ENCODE measurements at places on chromosomes 13 and 19.

DNA sequence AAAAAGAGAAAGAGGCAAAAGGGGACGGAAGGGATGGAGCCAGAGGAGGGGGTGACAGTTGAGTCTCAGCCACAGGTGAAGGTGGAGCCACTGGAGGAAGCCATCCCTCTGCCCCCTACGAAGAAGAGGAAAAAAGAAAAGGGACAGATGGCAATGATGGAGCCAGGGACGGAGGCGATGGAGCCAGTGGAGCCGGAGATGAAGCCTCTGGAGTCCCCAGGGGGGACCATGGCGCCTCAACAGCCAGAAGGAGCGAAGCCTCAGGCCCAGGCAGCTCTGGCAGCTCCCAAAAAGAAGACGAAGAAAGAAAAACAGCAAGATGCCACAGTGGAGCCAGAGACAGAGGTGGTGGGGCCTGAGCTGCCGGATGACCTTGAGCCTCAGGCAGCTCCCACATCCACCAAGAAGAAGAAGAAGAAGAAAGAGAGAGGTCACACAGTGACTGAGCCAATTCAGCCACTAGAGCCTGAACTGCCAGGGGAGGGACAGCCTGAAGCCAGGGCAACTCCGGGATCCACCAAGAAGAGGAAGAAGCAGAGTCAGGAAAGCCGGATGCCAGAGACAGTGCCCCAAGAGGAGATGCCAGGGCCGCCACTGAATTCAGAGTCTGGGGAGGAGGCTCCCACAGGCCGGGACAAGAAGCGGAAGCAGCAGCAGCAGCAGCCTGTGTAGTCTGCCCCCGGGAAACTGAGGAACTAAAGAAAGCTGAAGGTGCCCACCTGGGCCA, 2.5 kb downstream of the POLR1G start:
- DNase-seq: no peak

DNA sequence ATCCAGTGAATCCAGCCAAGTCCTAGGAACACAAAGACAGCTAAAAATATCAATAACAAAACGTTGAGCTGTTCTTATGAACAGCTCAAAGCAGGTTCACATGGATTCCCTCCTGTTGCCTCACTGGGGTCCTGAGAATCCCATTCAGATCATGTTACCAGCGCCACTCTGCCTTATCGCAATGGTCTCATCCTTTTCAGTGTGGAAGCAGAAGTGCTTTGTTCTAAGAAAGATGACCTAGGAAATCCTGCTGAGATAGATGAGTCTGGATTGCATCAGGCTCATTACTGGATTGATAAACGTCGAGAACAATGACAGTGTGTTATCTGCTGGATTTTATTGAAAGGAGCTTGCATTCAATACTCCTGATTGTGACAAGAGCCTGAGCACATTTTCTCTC, 87.0 kb downstream of the SLAIN1 start:
- no peak for DNase-seq

- DNase-seq: no peak
These were observed 25.1 kb downstream of the BTBD2 start for GRCh38 chr19:1990230-1991017.

- DNase-seq: peak; percentile 32
These were observed 103.9 kb downstream of the GGACT start for GRCh38 chr13:100484702-100485101.

GRCh38 chr13:60312851-60313505, 84.0 kb upstream of the TDRD3 start:
- DNase-seq: no peak

GRCh38 chr13:31207661-31208552, 8.1 kb downstream of the B3GLCT start:
- no peak for DNase-seq

GRCh38 chr13:95180513-95181245, 120.6 kb downstream of the ABCC4 start:
- no peak for DNase-seq

DNA sequence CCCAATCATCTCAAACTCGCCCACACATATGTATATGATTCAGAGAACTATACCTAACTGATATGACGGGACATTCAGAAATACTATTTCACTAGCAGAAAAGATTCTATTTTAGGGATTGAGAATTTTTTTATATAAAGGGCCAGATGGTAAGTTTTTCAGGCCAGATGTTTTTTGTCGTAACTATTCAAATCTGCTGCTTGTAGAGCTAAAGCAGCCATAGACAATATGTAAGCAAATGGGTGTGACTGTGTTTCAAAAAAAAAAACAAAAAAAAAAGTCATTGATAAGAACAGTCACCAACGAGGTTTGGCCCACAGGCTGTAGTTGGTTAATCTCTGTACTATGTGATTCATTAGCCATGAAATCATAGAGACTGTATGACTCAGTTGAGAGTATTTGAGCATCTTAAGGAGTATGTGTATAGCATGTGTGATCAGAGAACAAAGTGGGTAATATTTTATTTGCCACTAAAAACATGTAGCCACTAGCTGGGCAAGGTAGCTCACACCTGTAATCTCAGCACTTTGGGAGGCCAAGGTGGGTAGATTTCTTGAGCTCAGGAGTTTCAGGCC, 2724.7 kb downstream of the PCDH9 start:
- no peak for DNase-seq

DNA sequence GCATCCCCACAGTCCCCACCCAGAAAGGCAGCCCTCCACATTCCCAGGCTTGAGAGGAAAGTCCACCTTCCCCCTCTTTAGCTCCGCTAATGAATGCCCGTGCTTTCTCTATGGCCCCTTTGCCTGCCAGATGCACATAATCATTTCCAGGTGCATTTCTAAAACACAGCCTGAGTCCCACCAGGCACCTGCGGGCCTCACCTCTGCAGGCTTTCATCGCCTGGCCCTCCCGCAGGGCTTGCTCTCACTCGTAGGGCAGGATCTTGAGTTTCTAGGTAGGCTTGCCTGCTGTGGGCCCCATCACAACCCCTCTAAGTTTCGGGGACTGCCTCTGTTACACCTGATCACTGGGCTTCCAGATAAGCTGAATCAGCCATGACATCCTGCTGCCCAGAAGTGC, 173.6 kb downstream of the ZNF536 start:
- no peak for DNase-seq

DNA sequence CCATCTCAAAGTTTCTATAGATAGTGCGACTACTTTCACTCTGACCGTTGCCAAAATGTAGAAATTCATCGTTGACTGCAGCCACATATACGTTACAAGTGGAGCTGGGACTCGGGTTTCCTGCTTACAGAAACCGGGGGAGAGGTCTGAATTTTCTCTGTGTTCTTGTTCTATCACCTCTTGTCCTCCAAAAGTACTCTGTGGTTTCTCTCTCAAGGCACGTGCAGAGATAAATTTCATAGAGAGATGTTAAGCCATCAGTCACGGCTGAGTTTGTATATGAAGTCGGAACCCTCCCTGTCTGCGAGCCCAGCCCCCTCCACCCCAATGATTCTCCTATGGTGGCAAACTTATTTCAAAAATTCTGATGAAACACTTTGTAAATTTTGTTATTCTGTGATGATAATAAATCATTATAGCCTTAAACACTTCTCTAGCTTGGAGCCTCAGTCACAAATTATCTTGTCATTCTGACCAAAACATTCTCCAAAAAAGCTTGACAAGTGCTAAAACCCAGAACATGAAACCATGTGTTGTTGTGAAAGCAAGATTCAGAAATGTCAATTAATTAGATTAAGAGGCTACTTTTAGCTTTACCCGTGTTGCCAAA, 87.5 kb downstream of the TSHZ3 start:
- DNase-seq: no peak

GRCh38 chr19:6528544-6529121, 2.2 kb upstream of the TNFSF9 start:
- no peak for DNase-seq

DNA sequence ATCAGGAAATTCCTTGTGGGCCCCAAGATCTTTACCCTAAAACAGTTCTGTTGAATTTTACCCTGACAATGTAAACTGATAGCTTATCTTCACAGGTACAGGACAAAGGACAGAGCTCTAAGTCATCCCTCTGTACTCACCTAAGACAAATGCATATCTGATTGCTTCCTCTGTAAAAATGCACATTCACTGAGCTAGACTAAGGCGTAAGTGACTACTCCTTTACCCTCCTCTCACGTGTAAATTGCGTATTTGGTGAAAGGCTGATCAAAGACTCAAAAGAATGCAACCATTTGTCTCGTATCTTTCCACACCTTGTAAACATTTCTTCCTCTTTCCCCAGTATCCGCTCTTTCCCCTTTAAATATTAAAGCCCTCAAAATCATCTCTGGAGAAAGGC, 80.6 kb upstream of the LRCH1 start:
- no peak for DNase-seq

DNA sequence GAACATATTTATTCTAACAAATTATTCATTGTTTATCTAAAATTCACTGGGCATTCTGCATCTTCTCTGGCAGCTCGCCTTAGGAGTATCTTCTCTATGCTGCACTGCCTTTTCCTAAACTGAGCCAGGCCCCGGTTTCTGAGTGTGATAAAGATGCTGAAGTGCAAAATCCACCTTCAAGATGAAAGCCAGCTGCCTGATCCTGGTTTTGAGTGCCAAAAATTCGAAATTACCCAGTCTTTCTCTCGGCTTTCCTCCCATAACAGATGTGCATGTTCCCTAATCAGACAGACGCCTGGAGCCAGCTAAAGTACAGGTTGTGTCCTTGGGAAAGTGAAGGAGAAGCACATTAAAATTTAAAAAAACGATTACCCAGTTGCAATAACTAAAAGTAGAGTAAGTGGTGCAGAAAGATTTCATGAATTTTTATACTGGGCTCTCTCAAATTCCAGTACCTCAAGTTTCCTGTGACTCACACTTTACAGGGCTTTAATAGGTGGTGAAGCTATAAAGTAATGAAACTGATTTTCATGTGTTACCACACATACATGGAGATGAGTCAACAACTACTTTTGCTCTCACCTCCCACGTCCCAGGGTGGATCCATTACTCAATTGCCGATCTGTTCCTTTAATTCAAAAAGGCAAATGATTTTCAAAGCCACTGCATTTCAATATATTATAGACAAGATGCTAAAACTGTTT, 65.0 kb upstream of the GTF2F2 start:
- no peak for DNase-seq

- no peak for DNase-seq
These were observed 1730.9 kb downstream of the PCDH9 start for GRCh38 chr13:65499256-65499655.

DNA sequence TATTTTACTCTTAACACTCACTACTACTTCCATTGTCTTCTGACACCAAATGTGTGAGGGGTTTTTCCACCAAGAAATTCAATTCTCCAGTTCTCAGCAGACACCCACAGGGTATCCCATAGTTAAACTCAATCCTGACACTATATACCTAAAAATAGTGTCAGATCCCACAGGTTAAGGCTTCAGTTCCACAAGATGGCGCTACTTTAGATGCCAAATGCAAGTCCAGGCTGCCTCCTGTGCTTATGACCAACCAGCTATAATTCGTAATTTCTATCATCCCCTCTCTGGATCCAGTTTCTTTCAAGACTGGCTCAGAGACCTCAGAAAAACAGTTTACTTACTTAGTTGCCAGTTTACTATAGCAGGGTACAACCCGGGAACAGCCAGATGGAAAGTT, 1146.2 kb upstream of the SPRY2 start:
- no peak for DNase-seq

DNA sequence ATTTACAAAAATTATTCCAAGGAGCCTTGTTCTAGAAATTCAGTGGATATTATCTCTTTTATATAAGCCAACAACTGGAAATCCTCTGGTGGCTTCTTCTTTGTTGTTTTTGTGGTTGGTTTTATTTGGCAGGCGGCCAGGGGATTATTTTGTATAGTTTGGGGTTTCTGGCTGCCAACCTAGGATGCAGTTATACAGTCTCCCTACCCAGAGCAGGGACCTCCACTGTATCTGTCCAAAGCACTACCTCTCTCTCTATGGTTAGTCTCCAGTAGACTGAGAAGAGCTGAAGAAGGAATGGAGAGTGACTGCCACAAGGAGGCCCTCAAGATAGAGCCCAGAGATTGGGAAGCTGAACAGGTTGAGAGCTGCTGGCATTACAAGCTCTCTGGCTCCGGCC, 80.2 kb downstream of the ZAR1L start:
- DNase-seq: peak; percentile 10

DNA sequence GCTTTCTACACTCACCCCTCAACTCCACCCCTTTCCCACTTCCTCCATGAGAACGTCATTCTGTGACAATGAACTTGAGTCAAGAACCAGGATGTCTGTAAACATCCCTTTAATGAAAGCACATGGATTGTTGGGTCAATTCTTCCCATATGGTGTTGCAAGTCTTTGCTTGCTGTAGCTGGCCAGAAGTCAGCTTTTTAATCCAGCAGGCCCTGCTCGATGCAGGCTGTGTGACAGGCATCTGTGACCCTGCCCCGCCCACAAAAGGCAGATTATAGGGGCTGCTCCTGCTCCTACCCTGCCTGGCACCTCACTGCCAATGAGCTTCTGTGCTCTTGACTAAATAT, 78.0 kb downstream of the STARD13 start:
- no peak for DNase-seq

DNA sequence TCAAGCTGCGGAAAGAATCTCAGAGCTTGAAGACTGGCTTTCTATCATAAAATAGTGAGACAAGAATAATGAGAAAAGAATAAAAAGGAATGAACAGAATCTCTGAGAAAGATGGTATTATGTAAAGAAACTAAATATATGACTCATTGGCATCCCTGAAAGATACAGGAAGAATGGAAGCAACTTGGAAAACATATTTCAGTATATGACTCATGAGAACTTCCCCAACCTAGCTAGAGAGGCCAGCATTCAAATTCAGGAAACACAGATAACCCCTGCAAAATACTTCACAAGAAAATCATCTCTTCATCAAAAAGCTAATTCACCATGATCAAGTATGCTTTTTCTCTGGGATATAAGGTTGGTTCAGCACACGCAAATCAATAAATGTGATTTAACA, 2318.0 kb downstream of the PCDH9 start:
- no peak for DNase-seq

DNA sequence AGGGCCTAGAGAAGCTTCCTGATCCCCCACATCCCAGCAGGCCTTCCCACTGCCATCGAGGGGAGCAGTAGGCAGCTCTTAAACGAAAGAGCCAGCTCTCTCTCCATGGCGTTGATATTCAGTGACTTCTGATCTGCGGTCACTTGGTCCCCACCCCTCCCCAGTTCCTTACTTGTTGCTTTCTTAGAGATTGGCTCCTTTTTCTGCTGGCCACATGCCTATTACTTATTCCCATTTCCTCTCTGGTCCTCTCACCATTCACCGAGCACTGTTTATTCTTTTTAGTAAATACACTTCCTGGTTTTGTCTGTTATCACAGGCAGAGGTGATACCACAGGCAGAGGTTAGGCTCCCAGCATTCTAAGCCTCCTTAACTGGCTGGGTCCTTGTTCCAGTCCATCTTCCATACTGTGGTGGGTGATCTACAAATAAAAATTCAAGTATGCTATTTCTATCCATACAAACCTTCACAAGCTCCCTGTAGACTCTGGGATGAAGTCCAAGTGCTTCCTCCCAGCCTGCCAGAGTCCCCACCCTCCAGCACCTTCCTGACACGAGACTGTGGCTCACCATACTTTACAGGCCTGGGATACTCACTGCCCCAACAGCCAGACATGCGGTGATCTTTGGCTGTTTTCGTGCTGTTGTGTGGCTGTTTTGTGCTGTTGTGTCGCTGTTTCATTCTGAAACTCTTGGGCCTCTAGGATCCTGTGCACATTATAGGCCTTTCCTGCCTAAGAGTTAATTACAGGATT, 315.9 kb downstream of the ATP8A2 start:
- DNase-seq: no peak

- no peak for DNase-seq
These were observed 61.0 kb upstream of the CEACAM8 start for GRCh38 chr19:42655748-42656147.
